ENCODE measurements at places on chromosomes 2 and 18.

DNA sequence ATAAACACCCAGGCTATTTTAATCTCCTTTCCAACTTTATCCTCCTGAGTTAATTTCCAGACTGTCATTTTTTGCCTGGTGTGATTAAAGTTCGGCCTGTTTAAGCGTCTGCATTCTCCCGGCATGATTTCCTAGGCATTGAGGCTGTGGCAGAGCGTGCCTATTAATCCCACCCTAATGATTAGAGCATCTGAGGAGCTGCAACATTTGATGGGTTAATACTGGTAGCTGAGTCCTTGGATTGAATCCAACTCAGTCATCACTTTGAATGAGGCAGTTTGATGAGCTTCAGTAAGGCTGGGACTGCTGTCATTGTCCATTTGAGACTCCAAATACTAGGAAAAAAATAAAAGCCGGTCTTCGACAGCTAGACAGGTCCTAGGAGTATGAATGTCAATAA, 882.5 kb downstream of the SLC4A3 start:
- DNase-seq = no peak

DNA sequence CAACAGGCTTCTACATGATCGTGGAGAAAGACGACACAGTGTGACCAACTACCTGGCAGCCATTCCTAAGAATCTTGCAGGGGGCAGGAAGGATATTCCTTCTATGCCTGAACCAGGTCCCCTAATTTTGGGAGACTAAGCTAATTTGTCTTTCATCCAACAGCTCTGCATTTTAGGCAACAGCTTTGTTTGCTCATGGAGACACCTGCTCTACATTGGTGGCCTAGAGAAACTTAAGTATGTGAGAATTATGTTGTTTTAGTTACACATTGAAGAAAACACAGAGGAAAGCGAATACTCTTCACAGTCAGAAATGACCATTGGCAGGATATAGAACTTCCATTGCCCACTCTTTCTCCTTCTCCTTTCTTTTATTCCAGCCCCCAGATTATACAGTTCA, 75.2 kb downstream of the ASXL3 start:
- no peak for DNase-seq

- DNase-seq = no peak
These were observed 64.8 kb downstream of the CYP26B1 start for GRCh38 chr2:72082887-72083286.

- DNase-seq = no peak
These were observed 30.6 kb upstream of the CYP1B1 start for GRCh38 chr2:38106405-38107094.

DNA sequence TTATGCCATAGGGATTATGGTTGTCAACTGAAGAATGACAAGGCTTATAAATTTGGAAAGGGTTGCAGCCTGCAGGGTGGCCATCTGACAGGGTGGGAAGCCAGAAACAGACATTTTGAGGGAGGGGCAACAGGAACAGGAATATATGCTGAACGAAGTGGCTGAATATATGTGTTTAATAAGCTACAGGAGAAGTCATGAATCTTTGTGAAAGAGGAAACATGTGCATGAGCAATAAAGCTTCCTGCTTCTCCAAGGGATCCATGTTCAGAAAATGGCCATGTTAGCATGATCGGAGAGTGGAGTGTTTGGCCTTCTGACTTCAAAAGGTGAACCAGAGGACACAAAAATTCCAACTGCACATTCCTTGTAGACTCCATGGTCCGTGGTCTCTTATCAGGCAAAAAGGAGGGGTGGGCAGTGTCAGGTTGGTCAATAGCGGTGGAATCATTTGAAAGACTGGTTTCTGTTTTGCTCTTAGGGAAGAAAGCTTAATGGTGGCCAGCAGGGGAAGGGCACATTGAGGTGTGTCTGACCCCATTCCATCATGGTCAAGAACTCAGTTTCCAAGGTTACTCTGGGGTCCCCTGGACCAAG, 144.1 kb downstream of the SOCS6 start:
- no peak for DNase-seq

- no peak for DNase-seq
These were observed 25.8 kb downstream of the SLC3A1 start for GRCh38 chr2:44301111-44301510.

GRCh38 chr2:39881494-39881893, 102.4 kb upstream of the THUMPD2 start:
- DNase-seq = no peak

DNA sequence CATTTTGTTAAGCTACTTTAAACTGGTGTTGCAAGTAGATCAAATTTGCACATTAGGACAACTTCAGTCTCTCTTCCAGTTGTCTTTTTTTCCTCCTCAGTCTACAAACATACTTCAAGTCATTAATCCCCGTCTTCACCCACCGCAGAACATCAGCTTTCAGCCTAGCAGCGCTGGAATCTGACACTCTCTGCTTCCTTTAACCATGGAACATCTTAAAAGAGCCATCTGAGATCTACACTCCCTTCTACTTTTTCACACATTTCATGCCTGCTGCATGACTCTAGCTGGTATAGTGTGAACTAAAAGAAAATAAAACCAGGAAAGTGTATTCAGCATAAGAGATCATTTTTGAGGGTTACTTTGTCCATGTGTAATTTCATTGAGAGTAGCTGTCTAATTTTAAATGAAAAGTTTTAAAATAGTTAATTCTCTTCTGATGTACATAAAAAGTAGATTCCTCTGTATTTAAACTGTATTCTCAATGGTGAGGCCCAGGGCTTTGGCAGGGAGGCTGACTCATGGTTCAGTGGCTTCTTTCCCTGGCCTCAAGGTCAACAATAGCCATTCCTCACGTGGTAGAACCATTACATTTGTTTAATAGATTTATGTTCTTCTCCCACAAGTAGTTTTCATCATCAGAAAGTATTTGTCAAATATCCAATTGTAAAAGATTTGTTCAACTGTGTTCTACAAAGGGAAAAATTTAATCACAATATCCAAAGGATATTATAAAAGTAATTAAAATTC, 16.5 kb downstream of the SGPP2 start:
- DNase-seq = no peak

GRCh38 chr2:11713815-11714214, 32.6 kb upstream of the LPIN1 start:
- DNase-seq = no peak

- peak; percentile 88 for DNase-seq
These were observed 25.4 kb upstream of the OTOF start for GRCh38 chr2:26503231-26503880.

GRCh38 chr2:143890798-143891197, 629.1 kb downstream of the ZEB2 start:
- DNase-seq = no peak

- DNase-seq = no peak
These were observed 15.4 kb downstream of the DSG2 start for GRCh38 chr18:31513189-31513935.

- no peak for DNase-seq
These were observed 1.1 kb downstream of the MAP2 start for GRCh38 chr2:209424781-209425470.

DNA sequence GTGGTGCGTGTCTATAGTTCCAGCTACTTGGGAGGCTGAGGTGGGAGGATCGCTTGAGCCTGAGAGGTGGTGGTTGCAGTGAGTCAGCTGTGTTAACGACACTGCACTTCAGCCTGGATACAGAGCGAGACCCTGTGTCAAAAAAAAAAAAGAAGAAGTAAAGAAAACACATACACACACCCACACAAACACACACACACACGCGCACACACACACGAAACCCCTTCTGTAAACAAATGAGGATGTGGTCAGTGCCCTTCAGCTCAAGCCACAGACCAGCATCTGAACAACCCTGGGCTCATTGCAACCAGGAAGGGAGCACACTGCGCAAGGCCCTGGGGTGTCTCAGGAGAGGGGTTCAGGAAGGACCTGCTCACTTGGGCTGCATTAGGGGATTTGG, 47.9 kb upstream of the KCNF1 start:
- no peak for DNase-seq

DNA sequence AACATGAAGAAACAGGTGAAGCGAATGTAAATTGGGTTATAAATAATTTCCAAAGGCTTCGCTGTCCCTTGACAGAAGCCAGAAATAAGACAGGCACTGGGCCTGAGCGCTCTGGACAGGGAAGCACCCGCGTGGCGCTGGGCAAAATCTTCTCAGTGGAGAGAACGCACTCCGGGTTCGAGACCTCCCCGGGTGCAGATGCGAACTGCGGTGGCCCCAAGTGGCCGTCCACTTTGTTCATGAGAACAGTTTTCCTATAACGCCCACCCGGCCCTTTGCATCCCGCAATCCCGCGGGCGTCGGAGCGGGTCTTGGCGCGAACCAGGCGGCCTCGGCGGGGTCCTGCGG, 651 bp upstream of the DPYSL5 start:
- no peak for DNase-seq

- no peak for DNase-seq
These were observed 244.1 kb downstream of the HDAC4 start for GRCh38 chr2:239156516-239157265.

GRCh38 chr2:20877960-20878359, 55.1 kb upstream of the LDAH start:
- DNase-seq = no peak

- no peak for DNase-seq
These were observed 30.1 kb downstream of the INO80C start for GRCh38 chr18:35467624-35468016.

GRCh38 chr2:199646439-199646838, 188.7 kb upstream of the SATB2 start:
- DNase-seq = no peak

DNA sequence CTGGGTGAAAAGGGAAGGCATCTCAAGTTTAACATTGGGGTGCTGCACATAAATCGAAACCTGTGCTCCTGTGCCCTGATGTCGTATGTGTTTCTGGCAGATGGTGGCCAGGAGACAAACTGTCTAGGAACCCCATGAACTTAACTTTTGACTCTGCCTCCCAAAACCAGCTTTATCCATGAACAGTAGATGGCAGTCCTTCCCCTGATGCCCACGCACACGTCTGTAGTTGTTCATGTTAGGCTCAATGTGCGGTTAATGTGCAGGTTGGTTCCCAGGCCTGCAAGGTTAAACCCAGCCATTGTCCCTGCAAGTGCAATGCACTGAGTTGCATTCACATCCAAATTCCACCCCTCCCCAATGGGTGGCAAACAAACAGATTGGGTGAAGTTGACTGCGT, 44.1 kb upstream of the SIX3 start:
- DNase-seq = no peak

DNA sequence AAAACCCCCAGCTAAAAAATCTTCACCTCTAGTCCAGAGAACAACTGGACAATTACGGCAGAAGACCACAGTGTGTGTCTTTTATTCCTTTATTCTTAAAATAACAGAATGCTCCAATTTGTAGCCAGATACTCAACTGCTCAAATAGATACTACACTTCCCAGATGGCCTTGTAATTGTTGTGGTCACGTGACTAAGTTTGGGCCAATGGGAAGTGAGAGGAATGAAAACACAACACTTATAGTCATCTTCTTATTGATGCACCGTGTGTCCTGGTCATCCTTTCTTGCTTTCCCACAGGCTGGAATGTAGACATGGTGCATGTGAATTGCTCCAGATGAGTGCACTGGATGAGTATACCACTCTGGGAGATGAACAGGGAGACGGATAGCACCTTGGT, 145.1 kb downstream of the CDC42EP3 start:
- DNase-seq = no peak

DNA sequence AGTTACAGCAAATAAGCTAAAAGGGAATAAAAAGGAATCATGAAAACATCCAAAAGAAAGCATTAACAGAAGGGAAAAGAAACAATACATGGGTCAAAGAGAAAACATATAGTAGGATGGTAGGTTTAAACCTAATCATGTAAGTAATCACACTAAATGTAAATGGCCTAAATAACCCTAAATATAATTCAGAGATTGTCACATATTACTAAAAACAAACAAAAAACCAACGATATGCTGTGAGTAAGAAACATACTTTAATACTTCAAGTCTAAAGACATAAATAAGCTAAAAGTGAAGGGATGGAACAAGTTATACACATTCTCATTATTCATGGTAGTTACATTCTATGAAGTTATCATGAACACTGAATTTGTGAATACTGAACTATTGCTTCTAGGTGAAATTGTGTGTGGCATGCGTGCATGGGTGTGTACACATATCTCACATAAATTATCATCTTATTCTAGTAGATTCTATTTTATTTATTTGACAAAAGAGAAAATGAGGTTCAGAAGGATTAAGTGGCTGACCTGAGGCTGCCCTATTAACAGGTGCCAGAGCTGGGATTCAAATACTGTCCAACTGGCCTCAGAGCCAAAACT, 170.9 kb downstream of the SEPTIN10 start:
- no peak for DNase-seq

DNA sequence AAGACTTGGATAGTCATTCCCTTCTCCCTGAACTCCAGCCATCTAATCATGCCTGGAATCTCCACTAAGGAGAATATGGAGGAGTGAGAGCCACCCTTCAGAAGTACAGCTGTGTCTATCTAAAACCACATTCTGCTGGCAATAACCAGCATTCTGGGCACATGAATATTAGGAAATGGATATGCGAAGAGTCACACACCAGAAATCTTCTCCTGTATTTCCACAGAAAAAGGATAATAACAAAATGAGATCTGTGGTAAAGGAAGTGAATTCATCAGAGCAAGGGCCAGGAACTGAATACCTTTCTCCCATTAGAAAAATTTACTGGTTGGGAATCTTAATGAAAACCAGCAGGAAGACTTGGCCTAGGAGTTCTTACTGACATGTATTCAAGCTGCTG, 218.8 kb downstream of the SCG2 start:
- DNase-seq = no peak

- no peak for DNase-seq
These were observed 6.2 kb upstream of the ING5 start for GRCh38 chr2:241695651-241696050.

- DNase-seq = no peak
These were observed at the start of gene LRATD1 for GRCh38 chr2:14632133-14632936. Gene LRATD1 (plus strand): TSS chr2:14632717. CDS start chr2:14633980, 1,263 bp downstream.

- DNase-seq = no peak
These were observed 1.2 kb downstream of the PTPN4 start for GRCh38 chr2:119760956-119761275.

- no peak for DNase-seq
These were observed 413.8 kb downstream of the RAD51AP2 start for GRCh38 chr2:17104454-17104853.

GRCh38 chr2:20186078-20186854, 38.7 kb downstream of the SDC1 start:
- no peak for DNase-seq

DNA sequence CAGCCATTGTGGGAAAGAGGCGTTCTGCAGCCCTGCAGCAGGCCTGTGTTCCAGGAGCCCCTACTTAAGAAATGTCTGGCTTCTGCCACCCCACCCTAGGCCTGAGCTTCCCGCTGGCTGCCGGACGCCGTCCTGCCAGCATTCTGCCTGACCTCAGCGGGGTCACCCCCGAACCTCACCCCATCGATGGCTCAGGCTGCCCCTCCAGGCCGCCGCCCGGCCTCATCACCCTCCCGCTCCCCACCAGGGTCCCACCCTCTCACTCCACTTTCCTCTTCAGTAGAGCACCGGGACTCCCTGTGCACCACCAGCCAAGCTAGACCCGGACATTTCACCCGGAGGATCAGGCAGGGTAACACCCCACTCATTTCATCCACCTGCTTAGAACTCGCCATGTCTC, 73.6 kb upstream of the SALL3 start:
- DNase-seq = no peak

GRCh38 chr2:217204358-217204757, 344.5 kb upstream of the TNP1 start:
- DNase-seq = no peak

- DNase-seq = no peak
These were observed 31.9 kb downstream of the TMEM131 start for GRCh38 chr2:97963880-97964279.

GRCh38 chr18:30387401-30387800, 655.1 kb downstream of the DSC3 start:
- DNase-seq = no peak

- DNase-seq = no peak
These were observed 251.8 kb upstream of the DDX18 start for GRCh38 chr2:117562654-117563053.
